ENCODE measurements at places on chromosomes 3 and 15.

DNA sequence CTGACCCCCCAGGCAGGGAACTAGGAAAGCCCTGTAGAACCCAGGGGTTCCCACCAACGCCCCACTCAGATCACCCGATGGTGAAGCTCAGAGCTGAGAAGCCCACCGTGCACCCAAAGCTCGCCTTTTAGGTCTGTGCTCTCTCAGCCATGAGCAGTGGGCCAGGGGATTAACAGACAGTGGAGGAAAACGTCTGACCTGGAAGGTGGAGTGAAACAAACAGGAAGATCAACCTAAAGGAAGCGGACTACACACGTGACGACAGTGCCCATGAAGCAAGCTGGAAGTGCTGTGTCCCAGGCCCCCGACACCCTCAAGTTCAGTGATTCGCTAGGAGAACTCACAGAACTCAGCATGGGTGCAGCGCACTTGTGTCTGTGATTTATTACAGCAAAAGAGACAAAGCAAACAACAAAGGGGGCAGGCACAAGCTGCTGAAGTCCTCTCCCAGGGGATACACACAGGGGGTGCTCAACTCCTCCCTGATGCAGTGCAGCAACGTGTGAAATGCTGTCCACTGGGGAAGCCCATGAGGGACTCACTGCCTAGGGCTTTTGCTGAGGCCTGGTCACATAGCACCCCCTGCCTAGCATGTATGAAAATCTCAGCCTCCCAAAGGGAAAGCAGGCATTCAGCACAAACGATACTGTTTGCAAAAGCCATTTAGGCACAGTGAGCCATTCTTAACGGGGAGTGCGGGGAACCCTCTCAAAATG is 43.5 kb downstream of the CFAP92 start:
- no peak for DNase-seq

DNA sequence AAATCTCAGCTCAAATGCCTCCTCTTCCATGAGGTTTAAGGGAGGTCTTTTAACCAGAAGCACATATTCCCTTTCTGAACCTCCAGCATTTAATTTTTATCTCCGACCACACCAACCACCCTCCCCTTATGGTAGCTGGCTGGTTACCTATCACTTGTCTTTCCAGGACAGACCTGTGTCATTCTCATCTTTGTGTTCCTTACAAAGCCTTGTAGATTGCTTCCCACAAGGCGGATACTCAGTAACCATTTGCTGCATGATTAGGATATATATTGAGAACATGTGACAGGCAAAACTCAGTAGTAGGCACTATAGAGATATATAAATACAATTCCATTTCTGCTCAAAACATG is 119.5 kb downstream of the RPL22L1 start:
- no peak for DNase-seq

GRCh38 chr15:64599716-64600115 is 139.3 kb downstream of the ZNF609 start:
- no peak for DNase-seq

DNA sequence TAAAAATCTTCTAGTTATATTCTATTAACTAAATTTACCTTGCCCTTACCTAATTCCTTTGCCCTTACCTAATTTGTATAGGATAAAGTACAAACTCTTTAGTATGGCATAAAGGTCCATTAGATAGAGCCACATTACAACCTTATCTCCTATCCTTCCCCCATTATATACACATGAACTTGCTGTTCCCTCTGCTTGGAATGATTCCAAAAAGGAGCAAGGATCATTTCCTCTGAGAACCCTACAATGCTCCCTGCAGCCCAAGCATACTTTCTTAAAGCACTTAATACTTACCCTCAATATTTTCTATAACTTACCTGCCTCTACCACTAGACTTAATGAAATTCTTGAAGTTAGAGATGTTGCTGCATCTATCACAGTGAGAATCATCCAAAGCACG is 118.9 kb upstream of the CCDC54 start:
- DNase-seq = no peak

GRCh38 chr3:44100298-44100695 is 141.4 kb upstream of the TOPAZ1 start:
- no peak for DNase-seq

DNA sequence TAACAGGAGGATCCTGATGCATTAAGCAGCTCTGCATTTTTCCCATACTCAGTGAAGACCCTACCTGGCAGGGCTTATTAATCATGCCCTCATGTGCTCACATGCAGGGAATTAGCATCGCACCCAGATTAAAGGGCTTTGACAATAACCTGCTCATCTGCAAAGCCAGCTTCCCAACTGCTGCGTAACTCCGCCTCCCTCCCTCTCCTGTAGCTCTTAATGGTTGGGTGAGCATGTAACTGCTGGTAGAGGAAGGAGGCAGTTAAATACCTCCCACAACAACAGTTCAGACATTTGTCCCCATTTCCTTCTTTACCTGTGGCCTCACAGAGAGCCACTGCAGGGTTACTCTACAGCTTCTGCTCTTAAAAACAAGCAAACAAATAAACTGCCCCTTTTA is 203.6 kb upstream of the WNT5A start:
- DNase-seq = no peak

DNA sequence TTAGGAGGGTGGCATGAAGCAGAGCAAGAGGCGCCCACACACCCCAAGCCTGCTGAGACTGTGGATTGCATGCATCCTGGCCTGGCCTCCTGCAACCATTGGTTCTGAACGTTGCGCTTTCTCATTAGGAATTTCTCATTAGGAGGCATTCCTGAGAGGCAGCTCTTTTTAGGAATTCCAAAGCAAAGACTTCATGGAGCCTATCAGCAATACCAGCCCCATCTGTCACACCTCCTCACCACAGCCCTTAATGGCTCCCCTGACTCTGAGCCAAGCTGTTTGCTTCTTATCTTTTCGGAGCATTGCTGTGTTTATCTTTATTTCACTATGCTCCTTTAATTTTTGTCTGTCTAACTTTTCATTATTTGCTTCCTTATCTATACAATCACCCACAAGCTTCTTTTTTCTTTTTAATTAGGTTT is 226.9 kb downstream of the CACNA2D3 start:
- no peak for DNase-seq

- no peak for DNase-seq
Observed at GRCh38 chr15:58840048-58840447, 68.9 kb downstream of the MINDY2 start.

GRCh38 chr3:172911142-172911541 is 160.6 kb downstream of the ECT2 start:
- no peak for DNase-seq

- no peak for DNase-seq
Observed at GRCh38 chr15:75857886-75858285, 14.6 kb downstream of the UBE2Q2 start.

DNA sequence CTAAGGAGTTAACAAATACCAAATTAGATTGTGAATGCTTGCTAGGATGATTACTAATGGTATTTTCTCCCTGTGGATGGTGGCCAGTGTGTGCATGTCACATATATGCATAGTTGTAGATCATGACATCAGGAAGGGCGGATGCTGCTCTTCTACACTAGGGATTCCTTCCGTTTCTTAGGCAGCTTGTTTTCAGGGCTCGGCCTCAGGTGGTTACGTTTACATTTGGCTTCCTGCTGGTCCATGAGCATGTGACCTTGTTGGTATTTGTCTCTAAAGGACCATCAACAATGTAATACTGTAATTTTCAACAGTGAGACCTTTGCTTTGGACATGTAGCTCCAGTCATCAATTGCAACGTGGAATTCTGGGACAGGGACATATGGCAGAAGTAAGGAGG is 221.4 kb downstream of the NR1D2 start:
- no peak for DNase-seq

DNA sequence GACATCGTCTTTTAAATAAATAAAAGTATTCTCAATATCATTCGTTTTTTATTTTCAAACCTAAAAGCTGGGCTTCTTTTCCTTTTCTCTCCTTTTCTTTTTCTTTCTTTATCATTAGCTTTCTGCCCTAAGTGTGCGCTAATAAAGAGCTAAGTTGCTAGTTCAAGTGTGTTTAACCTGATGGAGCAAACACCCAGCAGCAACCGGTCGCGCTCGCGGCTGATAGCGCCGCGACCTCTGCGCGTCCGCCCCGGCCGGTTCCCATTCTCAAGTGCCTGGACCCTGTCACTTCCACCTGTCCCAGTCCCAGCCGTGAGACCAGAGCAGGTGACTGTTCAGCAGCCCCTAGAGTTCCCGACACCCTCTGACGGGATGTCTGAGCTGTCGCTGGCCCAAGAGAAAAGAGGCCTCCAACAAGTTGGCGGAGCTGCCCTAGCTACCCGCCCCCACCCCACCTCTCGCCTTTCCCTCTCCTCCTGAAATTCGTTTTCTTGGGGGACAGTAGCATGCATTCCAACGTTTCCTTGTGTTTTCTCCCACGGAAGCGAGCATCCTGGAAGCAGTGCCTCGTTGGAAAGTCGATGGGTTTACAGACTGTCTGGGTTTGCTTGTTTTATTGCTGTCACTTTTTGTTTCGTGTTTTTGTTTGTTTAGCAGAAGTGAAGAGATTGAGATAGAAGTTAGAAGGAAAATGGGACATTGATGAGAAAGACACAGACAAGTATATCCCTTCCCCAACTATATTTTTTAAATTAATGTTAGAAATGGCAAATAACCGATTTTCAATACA is 3.1 kb upstream of the MECOM start:
- no peak for DNase-seq

DNA sequence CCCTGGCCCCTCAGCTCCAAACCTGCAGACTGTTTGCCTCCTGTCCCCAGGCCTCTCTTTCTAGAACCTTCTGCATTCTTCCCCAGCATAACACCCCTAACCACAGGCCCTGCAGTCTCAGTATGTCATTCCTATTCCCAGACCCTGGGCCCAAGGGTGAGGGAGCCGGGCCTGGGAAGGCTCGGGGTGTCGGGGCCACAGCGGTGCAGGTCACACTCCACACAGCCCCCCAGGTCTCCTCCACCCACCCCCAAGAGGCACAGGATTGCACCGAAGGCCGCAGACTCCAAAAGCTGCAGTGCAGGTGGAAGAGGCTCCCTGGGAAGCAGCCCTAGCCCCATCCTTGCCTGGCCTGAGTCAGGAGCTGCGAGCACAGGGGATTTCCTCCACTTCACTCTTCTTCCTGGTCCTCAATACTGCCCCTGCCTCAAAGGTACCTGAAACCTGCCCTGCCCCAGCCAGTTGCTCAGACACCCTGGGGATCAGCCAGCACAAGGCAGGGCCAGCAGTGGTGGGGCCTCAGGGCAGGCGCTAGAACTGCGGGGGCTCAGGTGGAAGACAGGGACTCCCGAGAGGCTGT is 31.1 kb downstream of the TNK2 start:
- DNase-seq = no peak

GRCh38 chr3:132556508-132557159 is 40.4 kb upstream of the ACKR4 start:
- no peak for DNase-seq

DNA sequence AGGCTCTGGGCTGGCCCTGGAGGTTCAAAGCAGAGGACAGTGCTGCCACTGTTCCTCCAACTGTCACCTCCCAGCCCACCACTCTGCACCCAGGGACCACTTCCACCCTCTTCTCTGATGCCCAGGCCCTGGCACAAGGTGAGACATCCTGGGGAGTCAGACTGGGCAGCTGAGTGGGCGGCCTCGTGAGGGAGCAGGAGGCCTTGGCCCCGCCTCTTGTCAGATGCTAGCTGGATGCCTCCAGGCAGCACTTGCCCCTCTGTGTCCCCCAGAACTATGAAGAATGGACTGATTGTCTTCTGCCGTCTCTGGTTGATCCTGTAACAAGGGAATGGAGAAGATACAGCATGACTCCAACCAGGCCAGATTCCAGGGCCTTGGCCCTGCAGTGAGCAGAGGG is 191.0 kb upstream of the LINGO1 start:
- DNase-seq = no peak

- DNase-seq = no peak
Observed at GRCh38 chr15:70669006-70669602, 94.3 kb downstream of the UACA start.

- DNase-seq = no peak
Observed at GRCh38 chr15:77371850-77372563, 47.9 kb downstream of the PEAK1 start.

- no peak for DNase-seq
Observed at GRCh38 chr3:71890356-71890931, 105.5 kb upstream of the PROK2 start.
